ENCODE measurements at places on chromosomes 1 and 21.

GRCh38 chr1:204692841-204693356 lies 7.4 kb upstream of the LRRN2 start:
- no peak for DNase-seq

DNA sequence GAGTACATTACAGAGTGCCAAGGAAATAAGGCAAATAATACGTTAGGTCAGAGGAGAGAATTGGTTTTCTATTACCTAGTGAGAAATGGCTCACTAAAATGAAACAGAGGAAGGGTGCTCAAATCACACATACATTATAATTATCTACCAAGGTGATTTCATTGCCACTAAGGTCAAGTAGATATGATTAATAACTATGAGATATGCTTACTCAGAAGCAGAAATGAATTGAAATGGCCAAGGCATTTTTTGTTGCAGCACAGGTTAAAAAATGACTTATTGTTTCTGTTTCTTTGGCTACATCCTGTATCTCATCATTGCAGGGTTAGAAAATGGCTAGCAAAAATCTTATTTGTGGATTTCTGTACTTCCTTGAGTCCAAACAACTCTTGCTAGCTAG lies 154.5 kb upstream of the GORAB start:
- no peak for DNase-seq

- no peak for DNase-seq
Observed at GRCh38 chr1:180628646-180629045, 3.2 kb upstream of the XPR1 start.

GRCh38 chr1:210571356-210572284 lies 242.9 kb downstream of the HHAT start:
- no peak for DNase-seq

GRCh38 chr1:232820431-232820830 lies 15.2 kb downstream of the MAP10 start:
- DNase-seq: no peak

DNA sequence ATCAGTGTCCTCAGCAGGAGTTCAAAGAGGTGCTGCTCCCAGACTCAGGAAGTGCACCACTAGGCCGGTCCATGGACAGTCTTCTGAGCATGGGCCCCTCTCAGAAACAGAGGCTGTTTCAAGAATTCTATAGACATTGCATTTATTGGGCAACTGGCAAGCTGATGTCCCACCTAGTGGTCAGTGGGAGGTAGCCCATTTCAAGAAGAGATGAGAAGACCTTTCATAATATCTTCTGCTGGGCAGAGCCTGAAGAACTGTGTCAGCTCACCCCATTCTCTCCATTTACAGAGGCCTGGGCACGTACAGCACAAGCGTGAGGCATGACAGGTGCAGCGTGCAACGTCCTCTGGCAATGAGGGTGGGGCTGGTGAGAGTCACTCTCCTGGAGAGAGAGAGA lies 216.0 kb downstream of the DYRK1A start:
- peak; percentile 65 for DNase-seq

- peak; percentile 26 for DNase-seq
Observed at GRCh38 chr1:167935216-167936067, 1.0 kb upstream of the DCAF6 start.

DNA sequence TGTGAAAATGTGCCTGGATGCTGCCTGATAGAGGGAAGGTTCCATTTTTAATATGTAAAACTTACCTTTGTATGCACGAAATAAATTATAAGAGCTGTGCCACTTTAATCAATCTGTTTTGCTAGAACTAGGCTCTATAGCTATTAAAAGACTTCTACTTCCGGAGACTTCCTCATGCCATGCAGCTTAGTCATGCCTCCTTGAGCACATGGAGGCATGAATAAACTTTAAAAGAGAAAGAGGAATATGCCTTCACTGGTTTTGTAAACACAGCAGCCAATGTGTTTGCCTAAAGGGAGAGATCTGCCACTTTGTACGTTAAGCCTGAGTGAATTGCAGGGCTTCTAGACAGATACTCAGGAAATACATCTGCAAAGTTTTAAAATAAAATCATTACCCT lies 604.6 kb downstream of the LRRIQ3 start:
- DNase-seq: peak; percentile 80
